ENCODE measurements at places on chromosomes 1 and 21.

- DNase-seq: no peak
These were observed 908.7 kb downstream of the TTLL7 start for GRCh38 chr1:83090195-83090594.

DNA sequence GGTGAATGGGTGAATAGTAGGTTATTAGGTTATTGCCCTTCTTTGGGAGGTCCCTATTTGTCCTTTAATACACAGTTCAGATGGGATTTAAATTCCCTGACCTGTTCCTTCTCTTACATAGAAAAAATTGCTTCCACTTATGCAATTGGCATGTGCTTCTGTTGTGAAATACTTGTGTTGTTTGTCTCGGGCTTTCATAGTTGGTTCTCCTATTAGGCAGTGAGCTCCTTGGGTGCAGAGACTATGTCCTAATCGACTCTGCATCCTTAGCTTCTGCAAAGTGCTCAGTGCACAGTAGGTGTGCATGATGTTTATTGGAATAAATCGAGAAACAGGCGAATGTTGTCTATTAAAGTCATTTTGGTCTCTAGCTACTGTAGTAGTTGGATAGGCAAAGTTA lies 1.3 kb upstream of the PDE4B start:
- no peak for DNase-seq

DNA sequence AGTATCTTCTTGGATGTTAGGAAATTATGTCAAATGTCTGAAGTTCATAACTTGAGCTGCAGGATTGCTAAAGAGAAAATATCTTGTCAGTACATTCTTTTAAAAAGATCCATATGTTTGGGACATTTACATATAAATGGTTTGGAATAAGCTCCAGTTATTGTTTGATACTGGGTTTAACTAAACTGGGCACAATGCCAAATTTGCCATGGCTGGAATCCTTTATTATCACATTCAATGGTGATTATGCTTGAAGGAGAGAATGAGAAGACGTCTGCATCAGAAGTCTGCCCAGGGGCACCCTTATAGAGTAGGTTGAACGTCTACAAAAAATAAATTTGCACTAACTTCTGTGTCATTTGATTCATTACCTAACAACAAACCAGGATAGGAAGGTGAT lies 652.5 kb downstream of the AMY1C start:
- DNase-seq: no peak

- DNase-seq: no peak
These were observed 201.6 kb downstream of the RWDD3 start for GRCh38 chr1:95435611-95436010.

DNA sequence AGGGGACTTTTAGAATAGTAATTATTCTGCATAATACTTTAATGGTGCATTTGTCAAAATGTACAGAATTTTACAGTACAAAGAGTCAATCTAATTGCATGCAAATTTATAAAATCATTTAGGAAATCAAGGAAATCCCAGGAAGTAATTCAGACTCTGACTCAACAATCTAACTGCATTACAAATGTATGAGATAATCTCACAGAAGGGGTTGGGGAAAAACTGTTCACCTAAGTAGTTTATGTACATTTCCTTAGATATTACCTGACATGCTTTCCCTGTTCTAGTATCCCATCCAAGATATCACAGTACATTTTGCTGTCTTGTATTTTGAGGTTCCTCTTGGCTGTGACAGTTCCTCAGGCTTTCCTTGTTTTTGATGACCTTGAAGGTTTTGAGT lies 4.7 kb downstream of the CRB1 start:
- DNase-seq: no peak

GRCh38 chr1:31651089-31651420 lies 6.4 kb upstream of the PEF1 start:
- no peak for DNase-seq

GRCh38 chr1:42983253-42983652 lies 24.6 kb upstream of the SLC2A1 start:
- DNase-seq: no peak

GRCh38 chr1:88191917-88192316 lies 492.2 kb upstream of the PKN2 start:
- no peak for DNase-seq

DNA sequence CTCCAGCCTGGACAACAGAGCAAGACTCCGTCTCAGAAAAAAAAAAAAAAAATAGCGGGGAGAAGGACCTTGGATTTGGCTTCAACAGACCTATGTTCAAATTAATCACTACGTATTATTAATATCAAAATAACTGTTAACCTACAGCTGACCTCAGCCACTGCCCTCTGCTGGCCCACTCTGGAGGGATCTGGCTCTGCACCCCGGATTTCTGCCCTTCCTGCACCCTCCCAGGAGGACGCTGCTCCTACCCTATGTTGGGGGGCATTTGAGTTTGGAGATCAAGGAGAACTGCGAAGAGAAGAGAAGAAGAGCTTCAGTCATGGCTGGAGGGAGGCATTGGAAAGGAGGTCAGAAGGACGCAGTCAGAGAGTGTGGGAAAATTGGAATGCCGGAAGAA lies 96.7 kb downstream of the PSMG1 start:
- DNase-seq: no peak

GRCh38 chr1:99149952-99150351 lies 114.3 kb upstream of the PLPPR4 start:
- DNase-seq: no peak

DNA sequence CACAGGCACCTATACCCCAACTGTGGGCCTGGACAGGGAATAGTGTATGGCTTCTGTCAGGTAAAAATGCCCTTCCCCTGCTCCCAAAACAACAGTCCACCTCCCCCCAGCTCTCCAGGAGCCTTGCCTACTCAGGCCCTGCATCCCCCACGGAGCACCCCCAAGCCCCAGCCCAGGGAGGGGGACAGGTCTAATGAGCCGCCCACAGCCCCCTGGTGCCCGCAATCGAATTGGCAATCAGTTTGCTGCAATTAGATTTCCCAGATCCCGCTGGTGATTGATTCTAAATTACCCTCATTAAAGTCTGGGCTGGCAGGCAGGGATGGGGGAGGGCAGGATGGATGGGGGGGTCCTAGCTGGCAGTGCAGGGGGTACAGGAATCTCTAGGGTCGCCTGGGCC lies 8.1 kb downstream of the SDC3 start:
- DNase-seq: no peak

- DNase-seq: no peak
These were observed 10.1 kb downstream of the RUNX3 start for GRCh38 chr1:24919791-24920532.

DNA sequence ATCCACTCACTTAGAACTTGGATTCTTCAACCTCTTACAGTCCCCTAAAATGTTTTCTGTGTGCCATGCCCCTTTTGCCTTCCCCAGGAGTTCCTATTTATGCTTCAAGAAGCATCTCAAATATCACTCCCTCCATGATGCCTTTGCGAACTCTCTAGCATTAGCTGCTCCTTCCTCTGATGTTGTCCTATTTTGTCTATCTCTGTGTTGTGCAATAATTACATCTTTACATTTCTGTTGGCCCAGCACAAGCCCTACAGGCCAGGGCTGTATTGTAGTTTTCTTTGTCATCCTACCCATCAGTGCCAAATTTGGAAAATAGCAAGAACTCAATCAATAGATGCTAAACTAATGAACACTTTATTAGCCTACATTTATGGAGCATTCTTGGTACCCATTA lies 125.8 kb downstream of the ST6GALNAC5 start:
- no peak for DNase-seq

GRCh38 chr1:9235096-9235459 lies 504 bp downstream of the H6PD start:
- peak; percentile 28 for DNase-seq

DNA sequence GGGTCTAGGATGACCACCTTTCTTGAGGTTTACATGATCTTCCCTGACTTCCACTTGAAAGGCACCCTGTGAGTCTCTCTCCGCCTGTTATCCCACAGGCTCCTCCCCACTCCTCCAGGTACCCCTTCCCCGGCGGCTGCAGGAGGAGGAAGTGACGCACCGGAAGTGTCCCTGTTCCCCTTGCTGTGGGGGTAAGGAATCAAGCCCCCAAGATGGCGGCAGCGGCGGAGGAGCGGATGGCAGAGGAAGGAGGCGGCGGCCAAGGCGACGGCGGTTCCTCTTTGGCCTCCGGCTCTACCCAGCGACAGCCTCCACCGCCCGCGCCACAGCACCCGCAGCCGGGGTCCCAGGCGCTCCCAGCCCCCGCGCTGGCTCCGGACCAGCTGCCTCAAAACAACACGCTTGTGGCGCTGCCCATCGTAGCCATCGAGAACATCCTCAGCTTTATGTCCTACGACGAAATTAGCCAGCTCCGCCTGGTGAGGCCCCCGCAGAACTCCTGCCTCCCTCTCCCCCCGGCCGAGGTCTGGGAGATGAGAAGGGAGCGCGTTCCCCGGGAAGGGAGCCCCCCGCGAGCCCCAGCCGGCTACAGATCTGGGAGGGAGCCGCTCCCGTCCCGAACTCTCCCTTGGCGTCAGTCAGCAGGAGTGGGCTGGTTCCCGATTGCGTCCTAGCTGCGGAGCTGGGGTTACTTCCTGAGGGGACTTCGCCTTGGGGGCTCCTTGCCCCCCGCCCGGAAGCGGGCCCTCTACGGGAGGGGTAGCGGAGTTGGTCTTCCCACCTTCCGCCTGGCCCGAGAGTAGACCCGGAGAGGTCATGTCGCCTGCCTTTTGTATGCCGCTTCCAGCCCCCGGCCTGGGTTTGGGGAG lies at the start of gene FBXO28:
TSS of gene FBXO28 (plus strand) at position 194 of the 869 bp plus-strand sequence. CDS start at position 213, 19 bp downstream.
- peak; percentile 96 for DNase-seq

GRCh38 chr1:165639821-165640623 lies 9.0 kb downstream of the MGST3 start:
- no peak for DNase-seq

GRCh38 chr1:221543529-221544120 lies 198.3 kb downstream of the DUSP10 start:
- peak; percentile 57 for DNase-seq

GRCh38 chr1:220921971-220922635 lies 42.9 kb downstream of the HLX start:
- DNase-seq: no peak

- DNase-seq: no peak
These were observed 67.3 kb downstream of the ELAVL4 start for GRCh38 chr1:50175719-50176639.

GRCh38 chr21:43603233-43603626 lies 56.1 kb downstream of the HSF2BP start:
- DNase-seq: no peak

- no peak for DNase-seq
These were observed 928 bp downstream of the SLC6A17 start for GRCh38 chr1:110151175-110151669.

- DNase-seq: no peak
These were observed 19.0 kb downstream of the MAGI3 start for GRCh38 chr1:113409363-113409762.

DNA sequence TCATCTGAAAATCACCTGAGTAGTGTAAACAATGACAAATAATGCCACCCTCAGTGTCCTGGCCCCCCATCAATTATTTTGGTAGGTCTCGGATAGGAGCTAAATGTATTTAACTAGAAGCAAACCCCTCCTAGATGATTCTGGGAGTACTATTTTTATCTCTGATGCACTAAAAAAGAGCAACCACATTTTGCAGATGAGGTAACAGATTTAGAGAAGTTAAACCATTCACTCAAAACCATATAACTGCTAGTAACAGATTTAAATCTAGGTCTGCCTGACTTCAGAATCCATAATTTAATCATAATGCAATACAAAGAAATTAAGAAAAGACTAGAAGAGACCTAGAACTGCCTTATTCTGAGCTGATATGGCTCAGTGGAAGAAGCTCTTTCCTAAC lies 17.3 kb upstream of the PTCH2 start:
- DNase-seq: no peak

- DNase-seq: no peak
These were observed 20.6 kb downstream of the NPR1 start for GRCh38 chr1:153698923-153699714.

GRCh38 chr1:181525104-181525721 lies 41.9 kb downstream of the CACNA1E start:
- no peak for DNase-seq

DNA sequence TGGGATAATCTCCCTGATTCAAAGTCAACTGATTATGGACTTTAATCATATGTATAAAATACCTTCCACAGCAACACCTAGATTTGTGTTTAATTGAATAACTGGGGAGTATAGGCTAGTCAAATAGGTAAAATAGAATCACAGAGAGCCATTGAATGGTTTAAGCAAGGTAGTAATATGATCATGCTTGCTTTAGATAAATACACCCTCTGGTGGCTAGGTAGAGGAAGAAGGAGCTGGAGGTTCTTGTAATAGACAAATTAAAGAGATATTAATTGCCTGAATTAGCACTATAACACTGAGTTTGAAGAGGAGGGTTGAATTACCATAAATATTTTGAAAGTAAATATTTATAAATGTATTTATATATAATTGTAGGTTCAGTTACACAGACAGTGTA lies 40.3 kb downstream of the DIRAS3 start:
- DNase-seq: no peak

GRCh38 chr1:47993416-47993740 lies 3.8 kb downstream of the TRABD2B start:
- no peak for DNase-seq

GRCh38 chr21:17709266-17709611 lies 96.5 kb upstream of the BTG3 start:
- no peak for DNase-seq

- no peak for DNase-seq
These were observed 25.8 kb upstream of the LSS start for GRCh38 chr21:46254208-46254975.

- DNase-seq: no peak
These were observed 568.0 kb downstream of the PTPRU start for GRCh38 chr1:29804181-29804899.

GRCh38 chr1:160399544-160400222 lies 681 bp upstream of the VANGL2 start:
- no peak for DNase-seq

GRCh38 chr21:37642493-37642892 lies 273.8 kb downstream of the KCNJ6 start:
- peak; percentile 49 for DNase-seq

GRCh38 chr1:58568271-58568860 lies 8.7 kb downstream of the TACSTD2 start:
- DNase-seq: no peak

GRCh38 chr1:158177700-158178450 lies 2.8 kb upstream of the CD1D start:
- no peak for DNase-seq

DNA sequence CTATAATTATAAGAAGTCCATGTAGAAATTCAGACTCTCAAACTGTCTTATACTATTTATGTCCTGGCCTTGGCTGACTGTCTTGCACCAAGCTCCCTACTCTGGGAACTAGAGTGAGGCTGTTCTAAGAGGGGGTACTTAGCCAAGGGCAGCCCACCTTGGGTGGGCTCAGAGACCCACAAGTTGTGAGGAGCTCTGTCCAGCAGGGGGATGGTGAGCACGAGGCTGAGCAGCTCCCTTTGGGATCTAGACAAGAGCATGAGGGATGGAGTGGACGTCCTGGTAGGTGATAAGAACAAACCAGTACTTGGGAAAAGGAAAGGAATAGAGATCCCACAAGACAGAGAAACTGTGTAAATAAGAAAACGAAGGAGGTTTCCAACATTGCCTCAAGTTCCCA lies 127.1 kb upstream of the SLC44A3 start:
- DNase-seq: no peak

All from KBM-7 (cell line).